ENCODE measurements at places on chromosomes 5 and 9. TPM values are rescaled to one million over a fixed set of nuclear protein-coding genes. Genes with fewer than 3 reads are reported as not detected.
A peak's percentile ranks its signal among the peaks of the same experiment; 100 is the strongest.

ELOVL7 gene
- 41.8 TPM for total RNA-seq

PCDHGA6 gene
- not detected for total RNA-seq

MSH3 gene
- 13.2 TPM for total RNA-seq

SLC35D2 gene
- 77.7 TPM for total RNA-seq

- H3K27ac ChIP-seq = no peak overlapping the region
- H3K4me3 ChIP-seq = no peak overlapping the region
- H3K27me3 ChIP-seq = no peaks in the 10 kb centered on the region
- H3K36me3 ChIP-seq = no peaks in the 10 kb centered on the region
Observed at GRCh38 chr5:76703707-76704106, 12.2 kb upstream of the F2R start.

GRCh38 chr5:3602785-3603502, 7.3 kb downstream of the IRX1 start:
- peaks cover 13% of the 10 kb centered on the region for H3K4me1 ChIP-seq
- H3K36me3 ChIP-seq = no peaks in the 10 kb centered on the region
- peak; percentile 71 for DNase-seq
- peaks cover 99% of the 10 kb centered on the region for H3K27me3 ChIP-seq
- H3K4me3 ChIP-seq = no peak overlapping the region

- no peak overlapping the region for H3K4me3 ChIP-seq
- no peak for DNase-seq
- H3K27me3 ChIP-seq = no peaks in the 10 kb centered on the region
Observed at GRCh38 chr9:119453980-119454379, 84.7 kb upstream of the BRINP1 start.

- H3K4me3 ChIP-seq = no peak overlapping the region
- H3K36me3 ChIP-seq = no peaks in the 10 kb centered on the region
- peak; percentile 93 for DNase-seq
- peak overlapping the region; percentile 93 for H3K27ac ChIP-seq
Observed at GRCh38 chr9:129776938-129777768, 24.3 kb upstream of the PTGES start.

DNA sequence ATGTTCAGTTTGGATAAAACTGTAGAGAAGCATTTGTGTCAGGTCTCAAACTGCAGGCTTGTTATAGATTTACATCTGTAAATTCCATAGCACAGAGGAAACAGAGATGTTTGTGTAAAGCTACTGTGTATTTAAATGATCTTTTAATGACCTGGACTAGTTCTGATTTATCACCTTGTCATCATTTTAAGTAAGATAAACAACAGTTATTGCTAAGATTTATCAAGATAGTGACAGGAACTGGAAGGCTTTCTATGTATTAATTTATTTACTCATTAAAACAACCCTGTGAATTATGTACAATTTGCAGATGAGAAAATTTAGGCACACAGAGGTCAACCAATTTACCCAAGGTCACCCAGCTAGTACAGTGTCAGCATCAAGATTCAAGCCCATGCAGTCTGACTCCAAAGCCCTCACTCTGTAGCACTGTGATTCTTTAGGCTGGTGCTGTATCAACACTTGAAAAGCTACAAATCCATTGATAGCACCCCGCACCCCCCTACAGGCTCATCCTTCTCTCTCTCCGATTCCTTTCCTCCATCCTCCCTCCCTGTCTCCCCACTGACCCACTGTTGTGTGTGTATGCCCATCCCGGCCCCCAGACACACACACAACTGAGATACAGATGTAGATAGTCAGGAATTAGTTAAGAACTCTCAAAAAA, 184.5 kb downstream of the FBN2 start:
- H3K27me3 ChIP-seq = no peaks in the 10 kb centered on the region
- no peak overlapping the region for H3K27ac ChIP-seq
- peaks cover 2% of the 10 kb centered on the region for H3K4me1 ChIP-seq
- no peak for DNase-seq
- no peaks in the 10 kb centered on the region for H3K36me3 ChIP-seq
- H3K4me3 ChIP-seq = no peak overlapping the region

- no peak overlapping the region for H3K4me3 ChIP-seq
- H3K27me3 ChIP-seq = no peaks in the 10 kb centered on the region
- H3K27ac ChIP-seq = no peak overlapping the region
- no peaks in the 10 kb centered on the region for H3K36me3 ChIP-seq
- H3K4me1 ChIP-seq = peaks cover 26% of the 10 kb centered on the region
Observed at GRCh38 chr9:94157050-94157801, 73.0 kb downstream of the PTPDC1 start.
